ENCODE measurements at places on chromosomes 1 and 21. TPM values are rescaled to one million over a fixed set of nuclear protein-coding genes. Genes with fewer than 3 reads are reported as not detected.

The SYPL2 gene
- total RNA-seq: not detected

The TNN gene
- total RNA-seq: not detected

The HAPLN2 gene
- total RNA-seq: not detected

The TEKT2 gene
- total RNA-seq: 0.25 TPM

The GBP5 gene
- 0.94 TPM for total RNA-seq

The LEPR gene
- total RNA-seq: 136 TPM

The GPR3 gene
- total RNA-seq: 0.19 TPM

The SPATA46 gene
- total RNA-seq: not detected

The LRRN2 gene
- total RNA-seq: 0.19 TPM

The SPATA45 gene
- total RNA-seq: not detected

The EPHA8 gene
- total RNA-seq: not detected

The MNDA gene
- not detected for total RNA-seq

The OXCT2 gene
- total RNA-seq: 4.5 TPM

The LCE2B gene
- not detected for total RNA-seq

The IL20 gene
- total RNA-seq: not detected

The WNT2B gene
- total RNA-seq: 4.1 TPM
